ENCODE measurements at places on chromosomes 2 and 18.

GRCh38 chr2:54995553-54995952 lies 54.7 kb downstream of the RTN4 start:
- no peak for DNase-seq

GRCh38 chr18:69622184-69622583 lies 221.5 kb downstream of the DOK6 start:
- no peak for DNase-seq

GRCh38 chr2:174343343-174343622 lies 8.5 kb downstream of the SP9 start:
- DNase-seq, result no peak

- no peak for DNase-seq
Observed at GRCh38 chr18:70454704-70455322, 166.0 kb downstream of the SOCS6 start.

DNA sequence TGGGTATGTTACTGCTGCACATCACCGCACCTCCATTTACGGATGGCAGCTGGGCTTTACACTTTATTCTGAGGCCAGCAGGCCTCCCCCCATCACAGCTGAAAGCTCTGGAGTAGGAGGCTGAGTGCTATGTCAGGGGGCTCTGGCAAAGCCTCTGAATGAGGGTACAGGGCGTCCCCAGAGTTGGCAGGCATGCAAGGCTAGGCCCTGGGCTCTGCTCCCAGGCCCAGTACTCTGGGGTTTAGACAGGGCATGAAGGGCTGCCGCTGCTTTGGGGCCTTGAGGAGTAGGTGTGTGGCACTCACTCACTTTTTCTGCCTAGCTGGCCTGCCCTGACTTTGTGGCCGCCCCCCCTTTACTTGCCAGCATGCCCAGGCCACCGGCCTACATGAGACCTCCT lies 90.8 kb downstream of the WDSUB1 start:
- no peak for DNase-seq

- no peak for DNase-seq
Observed at GRCh38 chr2:229679393-229680125, 34.8 kb downstream of the DNER start.

DNA sequence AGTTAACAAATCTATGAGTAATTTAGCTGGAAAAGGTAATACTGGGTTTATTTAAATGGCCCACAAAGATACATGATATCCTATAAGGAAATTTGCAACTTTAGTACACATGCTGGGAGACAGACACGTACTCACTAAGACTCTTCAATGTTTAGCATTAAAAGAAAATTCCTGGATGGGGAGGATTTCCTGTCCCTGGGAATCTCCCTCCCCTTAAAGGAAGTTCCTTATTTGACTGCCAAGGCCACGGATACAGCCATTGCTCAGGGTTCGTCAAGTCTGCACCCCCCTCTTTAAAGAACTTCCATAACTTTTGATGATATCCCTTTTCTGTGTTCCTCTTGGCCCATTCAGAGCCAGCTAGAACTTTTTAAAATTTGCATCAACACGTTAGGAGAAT lies 267.6 kb downstream of the CD226 start:
- DNase-seq, result no peak

- DNase-seq, result no peak
Observed at GRCh38 chr18:58076052-58076451, 32.0 kb downstream of the NEDD4L start.

GRCh38 chr2:189233527-189233926 lies 54.0 kb upstream of the COL5A2 start:
- DNase-seq, result no peak

GRCh38 chr2:124296470-124296869 lies 271.4 kb downstream of the CNTNAP5 start:
- DNase-seq, result no peak

DNA sequence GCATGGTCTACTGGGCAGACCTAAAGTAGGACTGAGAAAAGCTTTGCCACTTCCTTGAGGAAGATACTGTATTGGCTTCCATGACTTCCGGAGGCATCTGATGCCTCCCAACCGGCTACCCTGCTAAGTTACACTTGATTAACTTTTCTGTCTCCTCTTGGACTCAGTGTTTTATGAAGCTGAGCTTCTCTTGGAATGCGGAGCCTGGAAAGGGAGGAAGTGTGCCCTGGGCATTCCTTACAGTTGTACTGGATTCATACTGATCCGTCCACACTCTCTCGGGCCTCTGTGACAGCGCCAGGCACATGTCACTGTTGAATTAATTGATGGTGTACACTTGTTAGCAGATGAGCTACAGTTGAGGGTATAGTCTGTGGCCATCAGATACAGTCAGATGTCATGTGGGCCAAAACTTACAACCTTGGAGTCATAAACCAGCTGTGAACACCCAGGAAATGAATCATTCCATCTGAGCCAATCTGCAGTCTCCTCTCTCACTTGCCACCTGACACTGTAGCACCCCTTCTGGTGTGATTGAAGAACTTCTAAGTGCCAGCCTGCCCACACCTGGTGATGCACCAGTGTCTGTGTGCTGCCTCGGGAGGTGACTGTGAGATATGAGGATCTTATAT lies 122.5 kb downstream of the FHOD3 start:
- peak; percentile 7 for DNase-seq

- no peak for DNase-seq
Observed at GRCh38 chr2:221334481-221335218, 237.5 kb downstream of the EPHA4 start.

DNA sequence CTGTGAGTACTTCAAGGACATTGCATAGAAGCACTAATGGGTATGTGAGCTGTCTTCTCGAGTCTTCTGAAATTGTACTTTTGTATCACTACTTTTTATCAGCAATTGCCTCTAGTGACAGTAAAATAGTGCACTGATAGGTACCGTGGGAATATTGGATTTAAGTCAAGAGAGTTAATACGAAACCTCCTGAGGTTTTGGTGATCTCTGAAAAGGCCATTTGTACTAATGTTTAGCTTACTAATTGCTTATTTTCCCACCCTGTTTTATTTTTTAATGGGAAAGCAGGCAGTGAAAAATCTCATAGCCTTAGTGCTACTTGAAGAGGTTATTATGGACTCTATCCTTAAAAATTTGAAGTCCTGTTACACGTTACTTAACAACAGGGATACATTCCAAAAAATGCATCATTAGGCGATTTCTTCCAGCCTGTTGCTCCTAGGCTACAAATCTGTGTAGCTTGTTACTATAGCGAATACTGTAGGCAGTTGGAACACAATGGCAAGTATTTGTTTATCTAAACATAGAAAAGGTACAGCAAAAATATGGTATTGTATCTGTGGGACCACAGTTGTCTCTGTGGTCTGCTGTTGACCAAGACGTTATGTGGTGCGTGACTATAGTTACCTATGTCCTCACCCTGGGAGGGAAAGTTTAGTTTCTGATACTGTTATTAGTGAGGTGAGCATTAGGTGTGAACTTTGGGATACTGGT lies 65.9 kb downstream of the CAB39 start:
- DNase-seq, result no peak

- no peak for DNase-seq
Observed at GRCh38 chr2:161362568-161363166, 53.4 kb upstream of the TBR1 start.

Measured in stimulated activated CD8-positive, alpha-beta memory T cell treated with anti-CD3 and anti-CD28 coated beads, Interleukin-15, amount 100 ng/mL, for 48 hours (primary cell).